NCI-H1930 (cell line): ENCODE measurements at places on chromosomes 7 and 10.

GRCh38 chr7:1461646-1462375 is 2.5 kb upstream of the MICALL2 start:
- no peak for DNase-seq

DNA sequence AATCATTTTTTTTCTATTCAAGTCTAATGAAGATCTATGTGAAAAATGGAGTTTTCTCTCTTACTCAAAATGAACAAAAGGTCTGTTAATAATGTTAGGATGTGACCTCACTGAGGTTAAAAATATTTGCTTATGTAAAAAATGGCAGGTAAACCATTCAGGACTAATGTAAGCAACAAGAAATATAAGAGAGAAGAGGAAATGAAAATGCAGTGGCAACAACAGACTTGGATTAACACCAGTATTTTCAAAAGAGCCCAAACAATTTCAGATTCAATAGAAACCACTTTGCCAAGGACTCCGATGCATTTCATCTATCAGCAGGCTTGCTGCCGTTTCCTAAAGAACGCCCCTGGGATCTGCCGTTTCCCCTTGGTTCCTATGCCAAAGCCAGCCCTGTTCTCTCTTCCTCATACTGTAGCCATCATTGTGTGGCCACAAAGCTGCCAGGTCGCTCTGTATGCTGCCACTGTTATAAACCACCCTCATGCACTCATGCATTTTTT is 66.4 kb downstream of the MTURN start:
- DNase-seq, result no peak

- no peak for DNase-seq
These were observed 2.8 kb upstream of the OR6V1 start for GRCh38 chr7:143049362-143049761.

DNA sequence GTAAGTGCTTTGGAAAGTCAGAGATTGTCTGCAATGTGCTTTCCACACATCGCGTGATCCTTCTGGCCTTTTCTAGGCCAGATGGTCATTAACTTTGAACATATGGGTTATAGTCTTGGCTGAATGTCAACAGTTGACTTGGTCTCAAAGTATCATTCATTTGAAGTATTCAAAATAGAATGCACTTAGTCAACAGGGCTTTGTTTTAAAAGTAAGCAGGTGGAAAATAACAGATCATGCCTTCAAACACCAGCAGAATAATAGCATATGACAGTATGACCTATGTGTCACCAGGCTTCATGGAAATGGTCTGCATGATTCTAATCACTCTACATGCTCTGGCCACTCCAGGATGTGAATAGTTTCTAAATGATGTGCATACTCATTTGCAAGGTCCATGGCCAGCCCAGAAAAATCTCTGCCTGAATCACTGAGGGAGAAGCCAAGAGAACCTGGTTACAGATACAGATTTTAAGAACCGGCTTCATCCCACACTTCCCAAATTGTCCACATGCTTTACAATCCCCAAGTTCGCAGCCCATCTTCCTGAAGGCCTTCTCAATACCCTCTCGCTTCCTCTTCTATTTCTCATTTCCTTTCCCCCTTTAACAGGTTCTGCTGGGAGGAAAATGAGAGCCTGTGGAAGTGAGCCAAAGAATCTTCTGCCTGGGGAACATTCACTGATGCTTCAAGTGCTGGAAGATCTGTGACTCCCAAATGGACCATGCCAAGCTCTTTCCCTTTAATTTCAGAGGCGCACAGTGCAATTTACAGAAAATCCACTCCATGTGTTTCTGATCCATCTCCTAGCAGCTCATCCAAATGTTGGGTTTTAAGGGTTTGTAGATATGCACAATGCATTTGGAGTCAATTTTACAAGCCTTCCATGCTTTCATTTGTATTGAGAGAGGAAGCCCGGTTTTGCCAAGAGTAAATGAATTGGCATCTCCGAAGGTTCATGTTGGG is 122.8 kb upstream of the GDF10 start:
- no peak for DNase-seq

GRCh38 chr7:155538293-155538692 is 8.1 kb downstream of the CNPY1 start:
- DNase-seq, result no peak

DNA sequence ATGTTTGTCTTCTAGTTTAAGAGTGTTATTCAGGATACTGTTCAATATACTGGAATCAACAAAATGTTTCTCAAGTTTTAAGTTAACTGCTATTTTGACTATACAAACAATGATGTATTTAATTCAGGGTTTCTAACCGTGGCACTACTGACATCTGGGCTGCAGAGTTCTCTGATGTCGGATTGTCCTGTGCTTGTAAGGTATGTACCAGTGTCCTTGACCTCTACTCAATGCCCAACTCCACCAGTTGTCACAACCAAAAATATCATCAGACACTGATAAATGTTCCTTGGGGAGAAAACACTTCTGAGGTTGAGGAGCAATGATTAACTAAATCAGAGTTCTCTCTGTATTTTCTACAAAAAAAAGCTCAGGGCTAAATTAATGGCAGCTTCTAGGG is 301.5 kb downstream of the PARD3 start:
- DNase-seq, result no peak

GRCh38 chr10:122461729-122462532 is 578 bp downstream of the HTRA1 start:
- DNase-seq, result no peak

DNA sequence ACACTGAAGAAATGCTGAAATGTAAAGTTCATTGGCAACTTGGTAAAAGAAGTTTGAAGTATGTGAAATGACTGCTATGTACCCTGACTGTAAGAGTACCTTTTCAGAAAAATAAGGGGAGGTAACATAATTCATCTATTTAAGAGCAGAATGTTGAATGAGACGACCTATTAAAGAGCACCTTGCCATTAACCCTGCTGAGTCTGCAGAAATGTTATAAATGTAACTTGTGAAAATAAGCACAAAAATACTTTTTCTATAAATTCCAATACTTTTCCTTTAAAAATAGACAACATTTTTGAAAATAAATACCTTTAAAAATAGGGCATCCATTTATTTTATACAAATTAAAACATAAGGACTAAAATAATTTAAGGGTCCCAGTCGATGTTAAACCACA is 7.7 kb downstream of the TM9SF3 start:
- DNase-seq, result no peak

DNA sequence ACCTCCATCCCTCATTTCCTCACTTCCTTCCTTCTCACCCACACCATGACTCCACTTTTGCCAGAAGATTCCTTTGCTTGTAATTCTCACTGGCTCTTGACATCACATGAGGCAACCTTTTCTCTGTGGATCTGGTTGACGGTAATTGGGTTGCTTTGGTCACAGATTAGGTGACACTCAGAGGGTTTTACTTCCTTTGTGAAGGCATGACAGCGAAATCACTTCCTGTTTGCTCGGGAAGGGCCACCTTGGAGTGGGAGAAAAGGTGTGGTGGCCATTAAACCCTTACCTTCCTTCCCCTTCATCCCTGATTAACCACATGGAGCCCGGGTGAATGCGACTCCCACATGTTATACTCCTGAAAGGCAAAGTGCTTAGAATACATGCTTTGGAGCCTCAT is 30.2 kb downstream of the CUZD1 start:
- no peak for DNase-seq

GRCh38 chr10:54065106-54065505 is 735.9 kb downstream of the PCDH15 start:
- no peak for DNase-seq

DNA sequence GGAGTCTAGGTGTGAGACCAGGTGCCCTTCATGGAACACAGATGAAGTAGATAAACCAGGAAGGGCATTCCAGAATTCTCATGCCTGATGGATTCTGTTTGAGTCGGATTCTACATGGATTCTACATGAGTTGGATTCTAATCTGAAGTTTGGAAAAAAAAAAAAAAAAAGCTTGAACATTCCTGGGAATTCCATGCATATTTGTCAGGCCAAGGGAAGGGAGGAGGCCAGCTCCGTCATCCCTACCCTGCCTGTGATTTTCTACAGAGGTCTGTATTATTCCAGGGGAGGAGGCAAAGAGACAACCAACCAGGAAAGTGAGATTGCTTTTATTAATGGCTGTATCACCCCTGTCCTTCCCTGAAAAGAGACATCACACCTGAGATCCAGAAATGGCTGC is 27.8 kb upstream of the EBLN1 start:
- no peak for DNase-seq
